GDM1 (cell line): ENCODE measurements at places on chromosomes 4 and X.

- no peak for DNase-seq
Measured at GRCh38 chrX:9456250-9457074, 8.4 kb upstream of the TBL1X start.

DNA sequence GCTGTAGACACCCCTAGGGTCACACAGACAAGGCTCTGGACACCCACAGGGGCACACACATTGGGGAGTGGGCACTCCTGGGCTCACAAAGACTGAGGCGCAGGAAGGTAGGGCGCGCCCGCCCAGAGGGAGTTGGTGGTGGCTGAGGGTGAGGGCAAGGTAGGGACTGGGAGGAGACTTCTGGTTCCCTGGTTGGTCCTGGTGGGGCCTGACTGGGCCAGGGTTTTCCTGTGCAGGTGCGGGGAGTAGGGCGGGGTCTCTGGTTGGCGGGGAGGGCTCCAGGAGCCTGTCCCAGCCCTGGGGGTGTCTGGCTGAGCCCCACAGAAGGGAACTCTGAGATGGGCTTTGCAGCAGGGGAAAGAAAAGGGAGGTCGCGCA is 6.7 kb upstream of the WAS start:
- no peak for DNase-seq

GRCh38 chr4:109921384-109921808 is 8.7 kb downstream of the EGF start:
- DNase-seq = no peak

GRCh38 chrX:111435469-111435868 is 23.5 kb upstream of the DCX start:
- no peak for DNase-seq

GRCh38 chr4:156677131-156677531 is 294.5 kb downstream of the PDGFC start:
- DNase-seq = no peak

- DNase-seq = no peak
Measured at GRCh38 chr4:101600287-101600686, 190.2 kb upstream of the BANK1 start.

DNA sequence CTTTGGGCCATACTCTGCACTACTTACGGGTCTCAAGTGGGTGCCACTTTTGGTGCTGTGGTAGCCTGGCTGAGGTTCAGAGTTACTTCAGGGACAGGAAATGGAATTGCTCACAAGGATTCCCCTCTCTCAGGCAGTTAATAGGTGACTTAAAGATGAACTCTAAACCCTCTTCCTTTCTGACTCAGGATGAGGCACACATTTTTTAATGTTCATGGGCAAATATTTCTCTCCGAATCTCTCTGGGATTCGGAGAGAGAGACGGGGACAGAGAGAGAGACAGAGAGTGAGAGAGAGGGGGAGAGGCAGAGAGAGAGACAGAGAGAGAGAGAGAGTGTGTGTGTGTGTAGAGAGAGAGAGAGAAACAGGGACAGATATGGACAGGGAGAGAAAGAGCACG is 79.8 kb downstream of the NYX start:
- DNase-seq = no peak

DNA sequence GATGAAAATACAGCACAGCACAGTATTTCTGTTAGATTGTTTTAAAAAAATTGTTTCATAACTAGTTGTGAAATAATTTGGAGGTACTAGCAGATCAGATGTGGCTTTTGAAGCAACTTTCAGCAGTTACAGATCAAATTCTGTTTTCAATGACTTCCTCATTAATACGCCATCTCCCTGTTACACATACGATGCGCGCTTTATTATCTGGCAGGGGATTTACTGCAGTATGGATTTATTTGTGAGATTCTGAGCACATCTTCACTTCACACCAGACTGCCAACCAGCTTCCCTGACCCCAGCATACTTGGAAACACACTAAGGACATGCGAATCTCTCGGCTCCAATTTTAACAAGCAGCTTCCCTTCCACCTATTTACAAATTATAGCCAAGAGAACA is 235.5 kb upstream of the DIAPH2 start:
- DNase-seq = no peak

GRCh38 chr4:74838746-74839370 is 44.5 kb upstream of the BTC start:
- DNase-seq = no peak

DNA sequence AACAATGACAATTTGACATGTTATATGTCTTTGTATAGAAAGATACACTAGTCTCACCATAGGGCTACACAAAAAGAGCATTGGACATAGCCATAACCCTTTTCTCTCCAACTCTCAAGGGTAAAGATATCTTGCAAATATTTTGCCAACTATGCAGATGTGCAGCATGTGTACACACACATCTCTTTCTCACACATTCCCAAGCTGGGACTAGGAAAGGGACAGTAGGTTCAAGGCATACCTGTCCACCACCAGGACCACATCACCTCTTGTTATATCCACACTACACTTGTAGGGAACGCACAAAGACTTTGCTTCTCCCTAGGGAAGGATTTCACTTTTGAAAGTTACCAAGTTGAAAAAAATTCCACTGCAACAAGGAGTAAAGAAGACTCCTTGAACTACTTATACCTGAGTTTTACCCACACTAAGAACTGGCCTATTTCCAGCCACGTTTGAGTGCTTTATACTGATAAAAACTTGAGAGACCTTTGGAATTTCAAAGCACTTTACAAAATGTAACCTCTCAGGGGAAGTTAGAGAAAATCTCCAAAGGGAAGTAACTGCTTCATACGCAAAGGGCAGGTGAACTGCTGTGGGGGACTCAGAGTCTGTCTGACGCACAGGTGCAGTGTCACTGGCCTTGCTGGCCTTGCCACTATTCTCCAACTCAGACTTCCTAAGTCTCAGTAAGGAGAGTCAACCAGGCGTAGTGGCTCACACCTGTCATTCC is 36.9 kb downstream of the NR3C2 start:
- DNase-seq = no peak

- no peak for DNase-seq
Measured at GRCh38 chr4:185870366-185870765, 58.4 kb upstream of the SORBS2 start.

- DNase-seq = no peak
Measured at GRCh38 chrX:20270562-20270890, 3.8 kb upstream of the RPS6KA3 start.

DNA sequence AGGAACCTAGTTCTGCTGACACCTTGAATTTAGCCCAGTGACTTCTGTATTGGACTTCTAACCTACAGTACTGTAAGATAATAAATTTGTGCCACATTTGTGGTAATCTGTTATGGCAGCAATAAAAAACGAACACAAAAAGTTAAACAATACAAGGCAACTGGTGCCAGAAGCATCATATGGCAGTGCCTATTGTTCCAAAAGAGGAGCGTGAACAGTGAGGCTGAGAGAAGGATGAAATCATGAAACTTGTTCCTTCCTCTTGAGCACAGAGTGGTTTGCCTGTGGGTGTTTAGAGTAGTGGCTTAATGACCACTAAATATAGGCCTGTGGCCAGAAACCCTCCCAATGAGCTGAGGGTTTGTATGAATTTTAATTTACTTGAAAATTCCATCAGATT is 69.7 kb upstream of the PGRMC2 start:
- no peak for DNase-seq

GRCh38 chr4:57926311-57926710 is 816.1 kb upstream of the IGFBP7 start:
- DNase-seq = no peak

GRCh38 chr4:5572114-5572513 is 136.2 kb downstream of the EVC2 start:
- no peak for DNase-seq

- no peak for DNase-seq
Measured at GRCh38 chrX:6026980-6027379, 201.7 kb downstream of the NLGN4X start.

DNA sequence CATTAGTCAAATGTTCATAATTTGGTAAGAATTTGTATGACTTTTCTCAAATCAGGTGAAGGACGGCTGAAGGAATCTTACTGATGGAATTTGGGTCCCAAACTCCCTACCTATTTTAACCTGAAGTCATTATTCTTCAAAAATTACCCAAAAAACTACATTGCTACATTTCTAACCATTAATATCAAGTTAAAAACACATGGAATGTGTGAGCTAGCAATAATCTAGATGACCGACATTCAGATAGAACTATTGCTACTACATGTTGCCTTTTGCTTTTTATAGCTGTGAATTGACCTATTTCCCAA is 25.3 kb upstream of the WWC2 start:
- no peak for DNase-seq

DNA sequence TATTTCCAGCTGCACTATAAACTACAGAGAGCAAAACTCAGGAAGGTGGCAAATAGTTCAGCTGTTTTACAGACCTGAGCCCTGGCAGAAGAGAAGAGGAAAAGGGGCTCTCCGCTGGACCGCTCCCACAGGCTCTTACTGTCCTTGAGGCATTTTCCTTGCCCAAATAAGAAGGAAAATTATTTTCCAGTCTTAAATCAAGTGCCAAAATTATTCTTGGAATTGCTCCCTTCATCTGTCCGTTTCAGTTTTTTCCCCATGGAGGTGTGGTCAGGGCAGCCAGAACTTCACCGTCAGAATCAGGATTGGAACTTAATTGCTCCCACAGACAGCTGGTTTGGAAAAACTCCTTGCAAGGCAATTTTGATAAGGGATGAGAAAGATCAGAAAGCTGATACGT is 35.2 kb upstream of the SPINK2 start:
- no peak for DNase-seq

GRCh38 chr4:123386609-123387008 is 10.0 kb upstream of the SPRY1 start:
- DNase-seq = no peak

- DNase-seq = no peak
Measured at GRCh38 chr4:54767376-54767775, 109.6 kb downstream of the KIT start.

DNA sequence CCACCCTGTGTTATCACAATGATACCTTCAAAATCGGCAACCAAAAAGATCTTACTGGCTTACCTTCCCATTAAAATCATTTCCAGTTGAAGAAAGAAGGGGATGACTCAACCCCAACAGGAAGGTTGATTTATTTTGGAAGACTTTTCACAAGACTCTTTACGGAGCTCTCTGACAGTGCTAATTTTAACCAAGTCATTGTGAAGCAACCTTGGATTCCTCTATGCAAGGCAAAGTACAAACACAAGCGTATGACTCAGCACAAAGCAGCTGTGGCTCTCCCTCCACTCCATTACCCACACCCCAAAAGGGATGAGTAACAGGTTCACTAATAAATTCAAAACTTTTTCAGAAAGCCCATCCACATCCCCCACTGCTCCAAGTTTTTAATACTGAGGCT is 213.8 kb upstream of the FGF13 start:
- no peak for DNase-seq

DNA sequence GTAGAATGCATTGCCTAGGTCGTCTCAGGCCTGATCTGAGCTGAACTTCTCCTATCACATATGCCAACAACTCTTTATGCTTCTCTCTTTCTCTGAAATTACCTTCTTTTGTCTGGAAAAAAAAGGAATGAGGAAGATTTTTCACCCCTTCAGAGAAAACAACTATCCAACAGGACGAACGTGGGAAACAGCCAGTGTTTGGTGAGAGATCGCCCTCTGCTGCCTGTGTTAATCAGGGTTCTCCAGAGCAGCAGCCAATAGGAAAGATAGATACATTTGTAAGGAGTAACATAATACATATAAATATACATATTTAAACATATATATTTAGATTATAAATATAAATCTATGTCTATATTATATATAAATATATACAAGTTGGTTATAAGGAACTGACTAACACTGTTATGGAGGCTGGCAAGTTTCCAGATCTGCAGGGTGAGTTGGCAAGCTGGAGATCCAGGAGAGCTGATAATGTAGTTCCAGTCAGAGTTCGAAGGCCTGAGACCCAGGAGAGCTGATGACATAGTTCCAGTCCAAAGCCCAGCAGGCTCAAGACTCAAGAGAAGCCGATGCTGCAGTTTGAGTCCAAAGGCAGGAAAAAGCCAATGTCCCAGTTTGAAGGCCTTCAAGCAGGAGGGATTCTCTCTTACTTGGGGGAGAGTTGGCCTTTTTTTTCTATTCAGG is 13.3 kb downstream of the CETN2 start:
- DNase-seq = no peak

- DNase-seq = no peak
Measured at GRCh38 chr4:44632089-44632488, 19.3 kb downstream of the YIPF7 start.

DNA sequence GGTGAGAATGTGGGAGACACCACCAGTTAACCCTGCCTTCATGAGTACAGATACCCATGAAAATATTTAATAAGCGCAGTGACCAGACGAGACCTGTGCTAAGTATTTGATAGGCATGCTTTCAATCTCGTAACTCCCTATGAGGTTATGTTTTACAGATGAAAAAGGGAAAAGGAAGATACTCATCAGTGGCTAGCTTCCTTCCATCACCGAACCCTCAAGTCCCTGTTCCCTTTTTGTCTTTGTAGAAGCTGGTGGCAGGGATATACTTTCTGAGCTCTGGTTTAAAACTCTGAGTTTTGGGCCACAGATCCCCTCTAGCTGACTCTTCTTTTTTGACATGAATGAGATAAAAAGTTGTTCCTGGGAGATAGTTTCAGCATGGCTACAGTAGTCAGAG is 26.3 kb downstream of the AFF1 start:
- DNase-seq = peak; percentile 57

- no peak for DNase-seq
Measured at GRCh38 chrX:1075741-1076140, 136.7 kb downstream of the CRLF2 start.

- no peak for DNase-seq
Measured at GRCh38 chr4:139189972-139190371, 13.0 kb upstream of the ELF2 start.

DNA sequence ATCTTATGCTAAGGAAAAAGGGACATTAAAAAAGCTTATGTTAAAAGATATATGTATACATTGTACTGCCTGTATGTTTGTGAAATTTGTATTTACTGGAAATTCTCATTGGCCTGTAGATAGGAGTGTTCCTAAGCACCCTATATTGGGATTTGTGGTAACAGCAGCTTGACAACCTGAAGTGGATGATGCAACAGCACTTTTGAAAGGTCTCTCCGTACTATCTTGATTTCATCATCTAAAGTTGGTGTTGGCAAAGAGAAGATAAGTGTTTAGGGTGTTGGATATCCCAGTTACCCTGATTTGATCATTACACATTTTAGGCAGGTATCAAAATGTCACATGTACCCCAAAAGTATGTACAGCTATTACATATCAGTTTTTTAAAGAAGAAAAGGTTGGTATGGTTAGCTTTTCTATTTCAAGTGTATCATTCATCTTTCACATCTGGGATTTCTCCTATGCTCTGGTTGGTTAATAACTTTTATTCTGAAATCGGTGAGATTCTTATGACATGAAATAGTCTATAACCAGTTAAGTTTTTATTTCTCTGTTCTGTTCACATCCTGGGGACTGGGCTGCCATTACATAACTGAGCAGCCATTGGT is 10.3 kb downstream of the HADH start:
- DNase-seq = no peak

GRCh38 chr4:1285151-1285789 is 4.4 kb upstream of the MAEA start:
- no peak for DNase-seq
